Pulmonary artery endothelial cell (primary cell): ENCODE measurements at places on chromosomes 7 and 10.
A peak's percentile ranks its signal among the peaks of the same experiment; 100 is the strongest.

DNA sequence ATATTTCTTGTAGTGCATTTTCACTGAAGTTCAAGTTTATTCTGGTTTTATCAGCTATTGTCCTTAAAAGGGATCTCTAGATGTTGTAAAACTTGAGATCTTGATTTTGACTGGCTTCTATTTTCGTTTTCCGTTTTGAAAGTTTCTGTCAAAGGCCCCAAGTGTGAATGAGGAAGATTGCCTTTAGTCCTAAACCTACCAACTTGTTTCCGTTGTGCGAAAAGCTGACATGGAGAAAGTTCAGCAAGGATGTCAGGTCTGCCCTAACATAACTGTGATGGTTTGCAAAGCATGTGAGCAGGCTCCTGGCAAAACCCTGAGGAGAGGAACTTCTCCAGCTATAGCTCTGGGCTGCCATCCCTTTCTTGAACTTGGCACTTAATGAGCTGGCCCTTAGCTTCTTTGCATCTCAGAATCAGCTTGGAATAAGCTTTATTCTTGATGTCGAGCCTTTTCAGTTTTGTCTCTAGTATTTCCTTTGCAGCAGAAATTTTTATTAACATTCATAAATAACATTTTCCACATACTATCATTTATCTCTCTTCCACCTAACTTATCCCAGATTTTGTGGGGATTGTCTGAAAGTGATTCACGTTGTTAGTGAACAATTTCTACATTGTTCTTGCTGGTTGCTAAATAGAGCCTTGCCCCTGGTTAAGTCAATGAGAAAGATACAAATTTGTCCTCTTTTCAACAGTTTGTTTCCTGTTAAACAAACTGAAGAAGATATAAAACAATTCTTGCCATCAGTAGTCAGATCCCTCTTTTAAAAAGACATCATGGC lies 559.4 kb downstream of the SUGCT start:
- DNase-seq: no peak

- DNase-seq: no peak
Observed at GRCh38 chr7:157482025-157482424, 145.2 kb downstream of the DNAJB6 start.

DNA sequence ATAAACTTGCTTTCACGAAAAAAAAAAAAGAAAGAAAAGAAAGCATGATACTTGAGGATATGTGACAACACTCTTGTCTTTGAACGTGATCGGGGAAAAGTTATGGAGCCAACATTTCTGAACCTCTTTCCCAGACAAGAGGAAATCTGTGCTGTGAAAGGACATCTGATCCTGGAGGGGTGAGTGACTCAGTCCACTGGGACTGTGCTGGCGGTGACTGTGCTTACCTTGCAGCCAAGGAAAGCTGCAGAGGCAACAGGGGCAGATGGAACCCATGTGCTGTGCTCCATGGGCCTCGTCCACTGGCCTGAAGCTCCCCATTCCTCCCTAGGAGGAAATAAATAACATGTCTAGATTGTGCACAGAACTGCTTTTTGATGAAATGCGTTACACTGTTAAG lies 116.5 kb upstream of the RAB11FIP2 start:
- DNase-seq: no peak

- no peak for DNase-seq
Observed at GRCh38 chr7:154304740-154305700, 252.8 kb downstream of the DPP6 start.

DNA sequence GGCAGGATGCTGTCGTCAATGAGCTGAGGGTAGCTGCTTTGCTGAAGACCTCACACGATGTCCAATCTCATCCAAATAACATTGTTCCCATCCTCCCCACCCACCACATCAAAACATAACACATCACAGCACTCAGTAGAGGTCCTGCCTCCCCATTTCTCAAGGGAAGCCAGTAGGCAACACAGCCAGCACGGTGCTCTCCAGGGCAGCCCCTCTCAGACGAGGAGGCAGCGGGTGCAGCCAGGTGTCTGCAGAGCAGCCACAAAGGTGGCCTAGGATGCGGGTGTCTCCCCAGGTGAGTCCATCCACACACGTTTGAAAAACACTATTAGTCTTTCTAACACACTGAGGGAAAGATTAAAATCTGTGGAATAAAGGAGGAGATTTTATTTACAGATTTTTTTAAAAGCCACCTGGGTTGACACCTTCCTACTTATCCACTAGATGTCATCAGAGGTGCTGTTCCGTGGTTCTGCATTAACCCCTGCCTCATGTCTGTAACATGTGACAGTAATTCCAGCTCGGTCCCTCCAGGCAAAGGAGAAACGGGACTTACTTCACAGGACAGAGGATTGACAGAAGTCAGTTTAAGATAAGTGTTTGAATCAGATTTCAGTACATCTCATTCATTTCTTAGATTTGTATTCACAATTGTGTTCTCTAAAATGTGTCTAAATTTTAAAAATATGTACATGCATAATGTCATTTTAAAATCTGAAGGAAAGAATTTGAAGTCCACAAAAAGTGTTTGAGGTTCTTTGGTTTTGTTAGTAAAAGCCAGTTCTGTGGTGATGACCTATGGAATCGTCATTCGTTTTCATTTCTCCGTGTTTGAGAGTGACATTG lies 68.0 kb downstream of the LANCL2 start:
- no peak for DNase-seq

GRCh38 chr10:113619401-113619800 lies 44.4 kb downstream of the NRAP start:
- DNase-seq: no peak

DNA sequence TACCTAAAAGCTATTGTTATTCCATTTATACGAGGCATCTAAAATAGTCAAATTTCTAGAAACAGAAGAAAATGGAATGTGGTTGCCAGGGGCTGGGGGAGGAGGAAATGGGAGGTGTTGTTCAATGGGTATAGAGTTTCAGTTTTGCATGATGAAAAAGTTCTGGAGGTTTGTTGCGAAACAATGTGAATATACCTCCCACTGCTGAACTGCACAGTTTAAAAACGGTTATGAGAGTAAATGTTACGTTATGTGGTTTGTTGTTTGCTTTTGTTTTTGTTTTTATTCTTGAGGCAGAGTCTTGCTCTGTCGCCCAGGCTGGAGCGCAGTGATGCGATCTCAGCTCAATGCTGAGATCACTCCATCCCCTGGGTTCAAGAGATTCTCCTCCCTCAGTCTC lies 64.9 kb upstream of the NRBF2 start:
- DNase-seq: no peak

- DNase-seq: peak; percentile 5
Observed at GRCh38 chr7:15921576-15921975, 235.1 kb upstream of the MEOX2 start.

DNA sequence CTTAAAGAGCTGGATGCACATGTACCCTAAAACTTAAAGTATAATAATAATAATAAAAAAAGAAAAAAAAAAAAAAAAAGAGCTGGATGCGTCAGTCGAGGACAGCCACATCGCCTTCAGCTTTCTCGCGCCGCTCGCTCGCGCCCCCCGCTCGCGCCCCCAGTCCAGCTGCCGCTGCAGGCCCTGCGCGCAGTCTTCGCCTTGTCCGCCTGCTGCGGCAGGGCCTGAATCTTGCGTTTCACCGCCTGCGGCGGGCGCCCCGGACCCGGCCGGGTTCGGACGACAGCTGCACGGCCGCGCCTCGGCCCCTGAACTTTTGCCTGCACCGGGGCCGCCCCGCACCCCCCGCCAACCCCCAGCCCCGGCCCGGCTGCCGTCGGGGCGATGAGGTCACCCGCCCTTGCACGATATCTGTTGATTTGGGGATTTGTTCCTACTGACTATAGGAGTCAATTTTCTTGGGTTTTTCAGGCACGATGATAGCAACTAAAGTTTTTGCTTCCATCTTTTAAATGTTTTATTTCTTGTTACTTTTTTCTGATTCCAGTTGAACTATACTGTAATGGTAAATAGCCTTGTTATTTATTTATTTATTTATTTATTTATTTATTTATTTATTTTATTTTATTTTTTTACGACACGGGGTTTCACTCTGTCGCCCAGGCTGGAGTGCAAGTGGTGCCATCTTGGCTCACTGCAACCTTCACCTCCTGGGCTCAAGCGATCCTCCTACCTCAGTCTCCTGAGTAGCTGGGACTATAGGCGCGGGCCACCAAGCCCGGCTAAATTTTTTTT lies 33.5 kb upstream of the CPN1 start:
- DNase-seq: no peak

- DNase-seq: no peak
Observed at GRCh38 chr10:23171232-23171876, 20.8 kb upstream of the PTF1A start.

DNA sequence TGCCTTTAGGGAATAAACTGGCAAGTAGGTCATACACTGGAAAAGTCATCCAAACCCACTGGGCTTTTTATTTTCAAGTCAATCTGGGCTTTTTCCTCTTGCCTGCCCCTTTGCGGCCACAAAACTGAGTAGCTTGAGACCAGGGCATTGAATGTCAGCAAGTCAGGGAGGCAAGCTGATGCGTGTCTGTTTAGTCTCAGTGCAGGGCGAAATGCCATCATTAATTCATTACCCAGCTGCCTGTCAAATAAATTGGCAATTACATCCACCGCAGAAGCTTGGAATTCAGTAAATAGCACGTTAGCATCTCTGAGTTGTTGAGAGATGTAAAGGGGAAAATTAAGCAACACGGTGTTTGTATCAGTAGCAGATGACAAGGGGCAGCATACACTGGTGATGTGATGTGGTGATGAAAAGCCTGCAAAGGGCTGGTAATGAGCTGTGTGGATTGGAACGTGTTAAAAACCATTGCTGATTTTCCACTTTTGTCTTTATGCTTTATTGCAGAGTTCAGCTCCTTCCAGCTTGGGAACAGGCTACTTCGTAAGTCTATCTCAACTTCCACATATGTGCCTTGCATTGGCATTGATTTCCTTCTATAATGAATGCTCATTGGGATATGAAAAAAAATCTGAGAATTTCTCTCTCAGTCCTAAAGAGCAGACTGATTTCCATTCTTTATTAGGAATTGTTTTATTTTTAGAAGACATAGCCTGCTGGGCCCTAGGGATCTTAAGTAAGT lies 535.9 kb downstream of the AUTS2 start:
- DNase-seq: no peak

- no peak for DNase-seq
Observed at GRCh38 chr7:151923097-151923876, 33.0 kb upstream of the GALNTL5 start.

DNA sequence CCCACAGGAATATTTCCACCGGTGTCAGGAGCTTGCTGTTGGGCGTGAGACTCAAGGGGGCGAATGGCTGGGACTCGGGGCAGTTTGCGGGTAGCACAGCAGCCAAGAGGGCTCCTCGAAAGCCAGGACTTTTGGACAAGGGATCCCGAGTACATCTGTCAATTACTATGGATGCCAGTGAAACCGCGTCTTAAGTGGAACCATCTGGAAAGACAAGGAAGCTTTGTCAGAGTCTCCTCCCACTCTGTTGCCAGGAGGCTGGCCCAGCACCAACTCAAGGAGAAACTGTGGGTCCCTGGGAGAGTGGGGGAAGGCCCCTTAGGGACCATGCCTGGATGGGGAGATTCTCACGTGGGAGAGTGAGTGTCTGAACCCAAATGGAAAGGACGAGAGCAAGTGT lies 57.1 kb downstream of the C10orf143 start:
- DNase-seq: no peak

- no peak for DNase-seq
Observed at GRCh38 chr7:101159696-101160674, 5.4 kb downstream of the VGF start.

DNA sequence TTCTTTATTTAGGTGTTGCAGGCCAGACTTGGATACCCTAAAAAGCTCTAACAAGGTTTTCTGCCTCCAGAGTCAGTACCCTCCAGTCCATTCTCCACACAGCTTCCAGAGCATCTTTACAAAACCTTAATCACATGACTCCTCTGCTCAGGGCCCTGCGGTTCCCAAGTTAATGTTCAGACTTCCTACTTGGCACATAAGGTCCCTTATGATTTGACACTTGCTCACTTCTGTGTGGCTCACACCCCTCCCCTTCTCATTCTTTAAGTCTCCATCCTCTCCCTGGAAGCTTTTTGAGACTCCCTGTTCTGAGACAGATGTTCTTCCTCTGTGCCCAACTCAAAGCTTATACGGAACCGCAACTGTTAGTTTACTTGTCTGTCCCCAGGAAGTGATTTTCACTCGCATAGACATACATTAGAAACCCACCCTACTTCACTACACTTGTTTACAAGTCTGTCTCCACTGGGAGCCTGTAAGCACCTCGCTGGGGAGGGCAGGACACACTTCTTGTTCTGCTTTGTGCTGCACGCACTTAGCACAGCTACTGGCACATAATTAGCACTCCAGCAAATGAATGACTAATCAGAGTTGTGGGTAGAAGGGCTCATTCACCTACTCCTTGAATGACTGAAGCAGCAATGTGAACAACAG lies 154.3 kb upstream of the LAMB4 start:
- DNase-seq: no peak

DNA sequence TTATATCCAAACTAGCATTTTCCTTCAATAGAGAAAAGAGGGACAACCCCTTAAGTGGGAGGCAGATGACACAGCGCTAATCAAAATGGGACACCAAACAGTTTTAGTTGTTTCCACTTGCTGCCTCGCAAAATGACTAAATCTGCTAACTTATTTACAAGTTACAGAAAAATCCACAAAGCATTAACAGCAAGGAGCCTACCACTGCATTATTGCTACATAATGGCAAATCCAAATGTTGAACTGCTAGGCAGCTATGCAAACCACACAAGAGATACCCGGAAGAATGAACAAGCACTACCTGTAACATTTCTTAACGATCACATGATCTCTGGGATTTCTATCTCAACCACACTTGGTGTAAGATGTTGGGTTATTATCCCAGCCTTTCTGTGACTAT lies 96.7 kb downstream of the SFMBT2 start:
- DNase-seq: no peak

DNA sequence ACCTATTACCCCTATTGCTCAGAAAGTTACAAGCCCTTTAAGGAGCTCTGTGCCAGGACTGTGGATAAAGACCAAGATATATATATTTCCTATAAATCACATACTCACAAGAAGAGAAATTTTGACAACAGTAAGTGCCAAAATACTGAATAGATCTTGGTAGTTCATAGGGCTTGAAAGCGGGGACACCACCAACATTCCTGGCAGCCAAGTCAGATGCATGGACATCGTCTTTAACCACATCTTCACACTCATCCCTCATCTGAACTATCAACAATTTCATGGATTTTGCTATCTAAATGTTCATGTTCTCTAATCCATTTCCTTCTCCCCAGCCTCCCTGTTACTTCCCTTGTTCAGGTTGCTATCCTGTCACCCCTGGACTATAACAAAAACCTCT lies 67.5 kb upstream of the LRRC17 start:
- DNase-seq: no peak

GRCh38 chr10:120897343-120897742 lies 46.2 kb downstream of the WDR11 start:
- DNase-seq: no peak

DNA sequence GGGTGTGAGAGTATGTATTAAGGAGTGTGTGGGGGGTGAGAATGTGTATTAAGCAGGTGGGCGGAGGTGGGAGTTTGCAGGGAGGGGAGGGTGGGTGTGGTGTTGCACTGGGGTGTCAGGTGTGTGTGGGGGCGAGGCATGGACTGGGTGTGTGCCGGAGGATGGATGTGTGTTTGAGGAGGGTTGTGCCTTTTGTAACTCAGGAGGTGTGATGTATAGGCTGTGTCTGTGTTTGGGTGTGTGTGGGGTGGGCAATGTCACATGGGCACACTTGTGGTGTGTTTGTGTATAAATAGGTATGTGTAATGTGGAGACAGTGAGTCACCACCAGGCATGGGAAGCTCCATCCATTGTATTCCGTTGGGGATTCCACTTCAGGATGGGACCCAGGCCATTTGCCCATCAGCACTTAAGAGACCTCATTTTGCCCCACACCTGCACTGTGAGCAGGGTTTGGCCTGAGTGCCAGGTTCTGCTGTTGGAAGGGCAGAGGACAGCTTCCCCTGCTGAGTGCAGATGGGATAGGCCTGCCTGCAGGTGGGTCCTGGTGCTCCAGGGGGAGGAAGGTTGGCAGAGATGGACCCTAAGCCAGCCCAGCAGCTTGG lies 5.8 kb downstream of the UNC5B start:
- DNase-seq: no peak
